Activated CD4-positive, alpha-beta memory T cell treated with anti-CD3 and anti-CD28 coated beads, Interleukin-2, amount 10 ng/mL, durations not matched to agents 7 days and 5 days (primary cell): ENCODE measurements at places on chromosomes 6 and 20.

- DNase-seq = peak; percentile 97
Measured at GRCh38 chr20:63537525-63538203, 488 bp upstream of the PTK6 start.

- DNase-seq = no peak
Measured at GRCh38 chr6:38180586-38180985, 361.1 kb downstream of the ZFAND3 start.

DNA sequence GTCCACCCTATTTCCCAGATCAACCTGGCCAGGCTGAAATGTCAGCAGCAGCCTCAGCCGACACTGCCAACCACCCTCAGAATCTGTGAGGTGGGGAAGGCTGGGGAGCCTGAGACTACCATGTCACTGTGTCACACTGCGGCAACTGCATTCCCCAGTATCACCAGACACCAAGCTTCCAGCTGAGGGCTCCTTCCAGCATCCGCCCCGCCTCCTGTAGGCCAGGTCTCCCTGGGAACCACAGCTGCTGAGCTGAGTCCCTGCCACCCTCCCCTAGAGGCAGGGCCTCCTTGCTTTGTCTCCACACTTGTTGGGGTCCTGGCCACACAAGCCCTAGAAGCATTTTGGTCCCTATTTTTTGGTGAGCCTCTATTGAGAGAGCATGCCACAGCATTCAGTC lies 115.7 kb downstream of the UNC5CL start:
- no peak for DNase-seq

- DNase-seq = no peak
Measured at GRCh38 chr6:166162599-166163342, 4.9 kb downstream of the TBXT start.

DNA sequence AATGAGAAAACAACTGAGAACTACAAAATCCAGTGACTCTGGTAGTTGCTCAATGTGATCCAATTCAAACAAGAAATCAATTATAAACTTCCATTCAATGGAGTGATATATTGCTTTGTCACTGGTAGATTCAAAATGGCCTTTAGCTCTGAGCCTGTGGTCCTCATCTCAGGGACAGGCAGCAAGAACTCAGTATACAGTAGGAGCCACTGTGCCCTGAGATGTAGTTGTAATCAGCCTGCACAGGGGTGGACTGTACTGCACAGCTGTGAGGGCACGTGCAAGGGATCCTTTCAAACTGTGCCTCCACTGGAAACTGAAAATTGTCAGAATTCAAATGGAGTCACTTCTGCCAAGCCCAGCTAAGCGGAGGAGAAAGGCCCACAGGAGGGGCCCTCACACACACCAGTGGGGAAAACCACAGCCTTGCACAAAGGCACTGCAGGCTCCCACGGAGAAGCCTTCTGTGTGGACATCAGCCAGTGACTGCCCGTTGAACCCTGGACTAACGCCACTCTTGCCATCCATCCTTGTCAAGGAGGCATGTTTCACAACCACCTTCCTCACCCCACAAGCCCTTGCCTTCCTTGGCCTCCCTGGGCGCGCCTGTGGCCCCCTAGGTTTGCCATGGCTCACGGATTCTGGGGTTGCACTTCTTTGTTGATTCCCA lies 186.7 kb downstream of the SMOC2 start:
- DNase-seq = no peak

- no peak for DNase-seq
Measured at GRCh38 chr20:47262365-47263013, 94.0 kb downstream of the ZMYND8 start.

DNA sequence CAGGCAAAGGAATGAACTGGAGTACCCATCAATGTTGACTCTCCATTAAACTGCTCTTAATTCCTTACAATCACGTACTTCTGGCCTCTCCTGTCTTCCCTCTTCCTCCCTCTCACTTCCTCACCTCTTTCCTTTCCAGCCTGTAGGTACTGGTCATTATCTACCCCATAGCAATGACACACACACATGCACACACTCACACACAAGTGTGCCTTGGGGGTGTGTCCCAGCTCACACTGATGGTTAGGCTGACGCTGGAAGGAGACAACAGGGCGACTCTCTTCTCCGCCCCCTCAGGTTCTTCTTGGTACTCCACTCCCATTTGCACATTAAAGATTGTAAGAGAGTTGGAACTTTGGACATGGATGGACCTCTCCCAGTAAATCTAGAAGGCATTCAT lies 14.0 kb upstream of the SERPINB9 start:
- no peak for DNase-seq

GRCh38 chr20:17971300-17972013 lies 2.6 kb downstream of the MGME1 start:
- no peak for DNase-seq

DNA sequence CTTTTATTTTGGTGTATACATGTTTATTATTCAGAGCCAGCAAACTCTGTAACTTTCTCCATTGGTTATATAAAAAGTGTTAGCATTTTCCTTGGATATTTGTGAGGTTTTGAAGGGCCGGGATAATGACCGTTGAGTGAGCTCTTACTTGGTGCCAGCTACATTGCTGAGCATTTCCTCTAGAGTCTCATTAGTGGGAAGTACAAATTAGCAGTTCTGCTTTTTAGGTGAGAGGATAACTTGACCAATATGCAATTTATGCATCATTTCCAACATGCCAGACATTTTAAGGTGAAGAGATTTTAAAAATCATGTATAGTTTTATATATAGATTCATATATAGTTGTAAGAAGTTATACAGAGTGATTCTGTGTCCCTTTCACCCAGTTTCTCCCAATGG lies 84.3 kb downstream of the CARMIL1 start:
- DNase-seq = no peak

- DNase-seq = no peak
Measured at GRCh38 chr20:24418731-24419130, 50.7 kb upstream of the SYNDIG1 start.
